ENCODE measurements at places on chromosomes 1 and 21.

GRCh38 chr1:34013958-34014737, 150.3 kb downstream of the HMGB4 start:
- DNase-seq, result peak; percentile 68

- DNase-seq, result no peak
Observed at GRCh38 chr1:58358346-58358745, 188.2 kb downstream of the OMA1 start.

GRCh38 chr1:160164121-160164520, 12.7 kb downstream of the ATP1A4 start:
- DNase-seq, result no peak

DNA sequence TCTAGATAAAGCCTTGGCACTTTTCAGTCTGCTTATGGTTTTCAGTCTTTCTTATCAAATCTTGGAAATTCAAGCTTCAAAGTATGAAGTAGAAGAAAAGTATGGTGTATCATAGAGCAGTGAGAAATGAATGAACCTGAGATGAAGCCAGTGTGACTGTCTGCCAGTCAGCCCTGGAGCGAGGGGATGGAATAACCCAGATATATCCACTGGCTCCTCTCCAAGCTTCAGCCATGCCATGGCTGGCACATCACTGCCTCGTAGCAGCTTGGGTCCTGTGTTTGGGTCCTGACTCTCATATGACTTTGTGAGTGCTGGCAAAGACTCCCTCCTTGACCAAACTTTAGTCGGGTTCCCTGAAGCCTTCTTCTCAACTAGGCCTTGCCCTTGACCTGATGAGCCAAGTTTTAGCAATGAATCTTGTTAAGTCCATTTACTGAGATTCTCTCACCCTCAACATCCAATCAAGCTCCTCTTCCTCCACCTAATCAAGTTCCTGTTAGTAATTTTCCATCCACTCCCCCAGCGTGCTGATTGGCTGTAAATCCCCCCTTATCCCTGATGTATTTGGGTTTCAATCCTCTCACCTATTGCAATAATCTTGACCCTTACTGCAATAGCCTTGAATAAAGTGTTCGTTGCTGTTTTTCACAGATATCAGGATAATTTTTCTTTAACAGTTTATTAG, 62.5 kb upstream of the PRDX6 start:
- DNase-seq, result no peak

DNA sequence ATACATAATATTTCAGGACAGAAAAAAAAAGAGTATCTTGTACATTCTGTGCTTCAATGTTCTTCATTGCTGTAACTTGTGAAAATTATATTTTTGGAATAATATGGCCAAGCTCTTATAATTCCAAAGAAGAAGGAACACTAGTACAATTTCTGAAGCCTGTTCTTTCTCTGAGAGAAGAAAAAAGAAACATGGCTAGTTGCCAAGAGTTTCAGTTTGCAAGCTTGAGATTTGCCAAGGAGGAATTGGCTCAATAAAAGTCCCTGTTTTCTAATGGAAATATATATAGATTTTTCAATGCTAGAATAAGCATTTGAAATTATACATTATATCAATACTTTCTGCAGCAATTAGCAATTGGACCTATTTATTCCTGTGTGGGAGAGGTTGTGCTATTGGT, 285.2 kb upstream of the NEGR1 start:
- no peak for DNase-seq

- no peak for DNase-seq
Observed at GRCh38 chr1:38530957-38531356, 328.6 kb downstream of the RRAGC start.

- DNase-seq, result no peak
Observed at GRCh38 chr21:19322360-19322759, 918.8 kb upstream of the TMPRSS15 start.

GRCh38 chr1:232853994-232854797, 49.0 kb downstream of the MAP10 start:
- no peak for DNase-seq

DNA sequence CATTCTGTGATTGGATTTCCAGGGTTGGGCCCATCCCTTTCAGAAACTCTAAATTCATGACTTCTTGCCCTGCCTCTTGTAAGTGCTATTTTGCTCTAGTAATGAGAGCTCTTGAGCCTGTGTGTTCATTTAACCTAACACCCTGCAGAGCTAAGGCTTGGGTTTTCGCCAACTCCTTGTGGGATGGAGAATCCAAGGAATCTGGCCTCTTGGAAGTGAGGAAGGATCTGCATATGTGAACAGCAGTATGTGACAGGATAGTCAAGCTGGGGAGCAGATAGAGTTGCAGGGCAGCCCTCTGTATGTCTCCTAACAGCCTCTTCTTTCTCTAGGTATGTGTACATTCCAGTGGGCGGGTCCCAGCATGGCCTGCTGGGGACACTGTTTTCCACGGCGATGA, 258.9 kb downstream of the HHAT start:
- DNase-seq, result no peak

- DNase-seq, result no peak
Observed at GRCh38 chr21:44836666-44837471, 19.0 kb upstream of the SUMO3 start.

GRCh38 chr1:196677781-196678509, 26.1 kb downstream of the CFH start:
- DNase-seq, result no peak

- no peak for DNase-seq
Observed at GRCh38 chr1:46134660-46135331, 2.4 kb upstream of the PIK3R3 start.

DNA sequence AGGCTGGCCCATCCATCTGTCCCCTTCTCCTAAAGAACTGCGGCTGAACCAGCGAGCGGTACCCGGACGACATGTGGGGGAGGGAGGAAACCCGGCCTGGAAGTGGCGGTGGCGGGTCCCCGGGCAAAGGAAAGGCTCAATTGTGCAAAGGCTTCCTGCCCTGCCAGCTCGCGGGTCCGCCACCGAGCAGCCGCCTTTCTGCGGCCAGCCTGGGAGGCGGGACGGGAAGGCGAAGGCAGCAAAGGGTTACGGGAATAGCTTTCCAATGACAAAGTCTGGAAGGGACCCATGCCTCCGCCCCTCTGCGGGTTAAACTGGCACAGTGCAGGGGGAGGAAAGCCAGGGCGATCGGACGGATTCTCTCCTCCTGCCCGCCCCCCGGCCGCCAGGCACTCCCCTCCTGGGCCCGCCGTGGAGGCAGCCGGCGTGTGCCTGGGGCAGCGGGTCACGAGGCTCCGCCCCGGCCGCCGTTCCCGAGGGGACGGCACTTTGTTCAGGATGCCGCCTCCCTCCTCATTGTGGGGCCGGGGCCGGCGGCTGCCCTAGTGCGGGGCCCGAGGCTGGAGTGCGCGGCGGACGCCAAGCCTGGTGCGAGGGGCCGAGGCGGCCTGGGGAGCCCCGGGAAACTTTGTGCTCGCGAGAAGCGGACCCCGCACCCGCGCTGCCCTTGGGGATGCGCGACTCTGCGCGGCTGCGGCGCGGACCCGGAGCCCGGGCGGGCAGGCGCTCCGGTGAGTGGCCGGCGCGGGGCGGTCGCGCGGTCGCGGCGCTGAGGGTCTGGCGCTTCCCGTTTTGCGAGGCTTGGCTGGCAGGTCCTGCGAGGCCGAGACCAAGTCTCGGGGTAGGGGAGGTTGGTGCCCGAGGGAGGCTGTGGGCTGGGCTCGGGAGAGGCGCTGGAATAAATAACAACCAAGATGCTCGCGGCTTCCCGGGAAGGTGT, at the start of gene NAV1:
NAV1 (plus strand) TSS at position 516 of the 940 bp plus-strand sequence. CDS start 83,758 bp downstream, outside the sequence.
- peak; percentile 80 for DNase-seq

GRCh38 chr1:205054013-205054412, 11.0 kb downstream of the CNTN2 start:
- no peak for DNase-seq

DNA sequence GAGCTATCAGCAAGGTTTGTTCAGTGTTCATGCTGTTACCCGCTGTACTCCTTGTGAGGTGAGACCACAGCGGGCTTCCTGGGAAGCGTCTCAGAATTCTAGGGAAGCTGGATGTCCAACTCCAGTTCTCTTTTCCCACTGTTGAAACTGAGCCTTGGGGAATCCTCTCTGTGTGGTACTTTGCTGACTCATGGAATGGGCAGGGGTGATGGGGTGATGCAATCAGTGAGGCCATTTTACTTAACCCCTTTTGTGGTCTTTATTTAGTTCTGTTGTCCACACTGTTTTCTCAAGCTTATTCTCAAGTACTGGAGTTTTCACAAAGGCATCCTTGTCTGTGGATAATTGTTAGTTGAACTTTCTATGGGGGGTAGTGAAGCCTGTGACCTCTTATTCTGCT, 42.6 kb downstream of the ACKR1 start:
- DNase-seq, result no peak

GRCh38 chr21:40227096-40227495, 359.9 kb downstream of the PCP4 start:
- no peak for DNase-seq

GRCh38 chr1:66168948-66169671, 364.8 kb upstream of the SGIP1 start:
- no peak for DNase-seq

DNA sequence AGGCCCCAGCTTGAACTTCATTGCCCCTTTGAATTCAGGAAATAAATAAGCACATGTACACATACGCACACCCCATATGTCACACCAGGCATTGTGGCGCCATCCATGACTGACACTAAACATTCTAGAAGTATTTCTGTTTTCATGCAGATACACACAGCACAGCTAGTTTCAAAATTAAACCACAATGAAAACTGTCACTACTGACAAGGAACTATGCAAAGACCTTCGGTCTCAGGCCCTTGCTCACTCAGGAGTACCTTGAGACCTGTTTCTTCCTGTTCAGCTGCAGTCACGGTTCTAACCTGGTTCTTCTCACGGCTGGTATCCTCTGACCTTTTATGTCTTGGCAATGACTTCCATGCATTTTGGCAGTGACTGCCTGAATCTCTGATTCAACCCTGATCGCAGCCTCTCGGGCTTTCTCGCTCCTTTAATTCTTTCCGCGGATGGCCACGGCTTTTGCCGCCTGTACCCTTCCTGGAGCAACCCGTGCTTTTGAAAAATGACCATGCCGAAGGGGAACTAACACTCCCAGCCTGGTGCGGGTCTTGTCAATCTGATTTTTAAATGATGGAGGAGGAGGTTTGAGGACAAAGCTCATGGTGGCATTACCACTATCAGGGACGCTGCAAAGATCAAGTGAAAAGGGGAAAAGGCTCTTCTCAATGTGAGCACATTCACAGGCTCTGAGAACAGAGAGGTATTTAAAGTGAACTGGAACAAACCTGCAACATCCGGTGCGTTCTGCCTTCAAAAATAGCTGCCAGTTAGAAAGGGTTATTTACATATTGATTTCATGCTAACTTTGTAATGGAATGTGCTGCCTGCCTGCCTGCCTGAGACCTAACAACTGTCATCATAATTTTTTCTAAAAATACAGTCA, 384.6 kb downstream of the RRAGC start:
- DNase-seq, result no peak

Measured in nephron progenitor cell (in vitro differentiated cells).